T-helper 9 cell (primary cell): ENCODE measurements at places on chromosomes 16 and 17.

- DNase-seq: peak; percentile 61
Observed at GRCh38 chr17:3796110-3796821, 4.7 kb downstream of the ITGAE start.

DNA sequence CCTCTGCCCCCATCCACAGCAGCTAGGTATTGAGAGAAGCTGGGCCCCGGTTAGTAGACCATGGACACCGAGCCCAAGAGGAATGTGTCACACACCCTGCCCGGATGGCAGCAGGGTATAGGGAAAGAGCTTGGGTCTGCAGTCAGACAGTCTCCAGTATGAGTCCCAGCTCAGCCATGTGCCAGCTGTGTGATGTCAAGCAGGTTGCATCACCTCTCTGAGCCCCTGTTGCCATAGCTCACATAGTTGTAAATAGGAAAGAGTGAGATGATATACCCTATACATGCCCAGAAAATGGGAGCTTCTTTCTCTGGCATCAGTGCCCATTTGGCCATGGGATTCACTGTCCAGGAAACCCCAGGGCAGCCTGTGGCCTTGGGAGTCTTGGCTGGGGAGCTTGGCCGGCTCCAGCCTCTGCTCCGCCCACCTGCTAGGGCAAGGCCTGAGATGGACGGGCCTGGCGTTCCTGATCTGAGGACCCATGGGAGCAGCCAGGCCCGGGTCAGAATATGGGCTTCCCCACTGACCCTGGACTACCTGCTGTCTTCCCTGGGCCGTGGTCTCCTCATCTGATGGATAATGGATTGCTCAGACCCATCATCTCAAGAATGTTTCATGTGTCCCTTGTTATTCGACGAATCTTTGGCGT lies 13.2 kb downstream of the CD300LG start:
- no peak for DNase-seq

- no peak for DNase-seq
Observed at GRCh38 chr17:8122422-8122923, 1.4 kb downstream of the HES7 start.

GRCh38 chr17:33055746-33056145 lies 64.1 kb downstream of the SPACA3 start:
- no peak for DNase-seq

DNA sequence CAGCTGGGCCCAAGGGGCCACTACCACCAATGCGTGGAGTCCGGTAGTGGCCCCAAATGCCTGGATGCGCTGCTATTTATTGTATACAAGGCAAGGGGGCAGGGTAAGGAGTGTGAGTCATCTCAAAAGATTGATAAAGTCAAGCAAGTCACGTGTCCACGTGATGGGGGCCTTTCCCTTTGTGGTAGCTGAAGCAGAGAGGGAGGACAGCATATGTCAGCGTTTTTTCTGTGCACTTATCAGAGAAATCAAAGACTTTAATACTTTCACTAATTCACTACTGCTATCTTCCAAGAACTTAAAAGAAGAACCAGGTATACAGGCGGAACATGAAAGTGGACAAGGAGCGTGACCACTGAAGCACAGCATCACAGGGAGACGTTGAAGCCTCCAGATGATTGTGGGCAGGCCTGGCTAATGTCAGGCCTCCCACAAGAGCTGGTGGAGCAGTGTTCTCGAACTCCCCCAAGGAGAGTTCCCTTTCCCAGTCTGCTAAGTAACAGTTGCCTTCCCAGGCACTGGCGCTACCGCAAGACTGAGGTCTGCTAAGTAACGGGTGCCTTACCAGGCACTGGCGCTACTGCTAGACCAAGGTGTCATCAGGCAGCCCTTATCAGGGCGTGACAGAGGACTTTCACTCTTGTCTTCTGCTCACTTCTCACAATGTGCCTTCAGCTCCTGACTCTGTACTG lies 10.8 kb upstream of the ASB16 start:
- no peak for DNase-seq

DNA sequence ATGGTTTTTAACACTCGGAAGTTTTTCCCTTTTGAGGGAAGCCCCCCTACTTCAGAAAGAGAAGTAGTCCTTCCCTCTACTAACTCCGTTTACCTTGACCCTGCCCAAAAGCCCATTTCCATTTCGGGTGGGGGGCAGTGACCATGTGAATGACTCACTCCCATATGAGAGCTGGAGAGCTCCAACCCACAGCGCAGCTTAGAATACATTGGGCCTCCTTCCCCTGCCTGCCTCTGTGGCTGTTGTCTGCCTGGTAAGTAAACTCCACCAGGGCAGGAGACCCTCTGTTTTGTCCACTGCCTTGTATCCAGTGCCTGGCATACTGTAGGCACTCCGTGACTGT lies 985 bp downstream of the SGSM2 start:
- DNase-seq: no peak

- DNase-seq: no peak
Observed at GRCh38 chr16:2960183-2961010, 3.7 kb upstream of the KREMEN2 start.

GRCh38 chr17:81336930-81337325 lies 41.8 kb upstream of the SLC38A10 start:
- no peak for DNase-seq

GRCh38 chr17:12388226-12388625 lies 277.5 kb upstream of the MYOCD start:
- no peak for DNase-seq

- DNase-seq: no peak
Observed at GRCh38 chr17:81566461-81567126, 14.4 kb upstream of the FAAP100 start.

DNA sequence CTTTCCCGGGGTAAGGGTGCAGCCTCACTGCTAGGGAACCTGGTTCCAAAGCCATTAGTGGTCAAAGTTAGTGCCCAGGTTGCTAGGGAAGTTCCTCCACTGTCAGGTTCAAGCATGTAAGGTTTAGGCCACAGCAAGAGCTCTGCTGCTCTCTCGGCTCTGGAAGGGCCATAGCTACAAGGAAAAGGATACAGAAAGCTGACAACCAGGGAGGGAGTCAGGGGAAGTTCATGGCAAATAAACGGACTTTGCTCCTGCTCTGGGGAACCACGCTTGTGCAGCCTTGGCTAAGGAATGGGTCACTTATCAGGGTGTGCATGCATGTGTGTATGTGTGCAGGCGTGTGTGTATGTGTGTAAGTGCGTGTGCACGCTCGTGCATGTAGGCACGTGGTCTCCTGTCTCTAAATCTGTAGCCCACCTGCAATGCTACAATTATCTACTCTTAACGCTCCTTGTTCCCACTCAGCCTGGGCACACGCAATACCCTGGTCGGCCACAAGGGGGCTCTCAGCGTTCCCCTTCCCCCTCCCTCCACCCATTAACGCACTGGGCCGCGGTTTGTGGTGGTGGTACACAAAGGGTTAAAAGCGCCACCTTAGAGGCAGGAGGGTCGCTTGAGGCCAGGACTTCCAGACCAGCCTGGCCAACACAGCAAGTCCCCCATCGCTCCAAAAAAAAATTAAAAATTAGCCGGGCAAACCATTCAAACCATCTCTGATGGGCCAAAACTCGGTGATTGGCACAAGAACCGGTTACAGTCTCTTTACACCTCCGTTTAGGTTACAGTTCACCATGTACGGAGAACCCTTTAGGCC lies 48.4 kb upstream of the KDM8 start:
- DNase-seq: peak; percentile 68

- DNase-seq: no peak
Observed at GRCh38 chr16:28276301-28276700, 16.0 kb upstream of the SBK1 start.

GRCh38 chr17:79814127-79814973 lies 17.5 kb upstream of the CBX8 start:
- DNase-seq: no peak

DNA sequence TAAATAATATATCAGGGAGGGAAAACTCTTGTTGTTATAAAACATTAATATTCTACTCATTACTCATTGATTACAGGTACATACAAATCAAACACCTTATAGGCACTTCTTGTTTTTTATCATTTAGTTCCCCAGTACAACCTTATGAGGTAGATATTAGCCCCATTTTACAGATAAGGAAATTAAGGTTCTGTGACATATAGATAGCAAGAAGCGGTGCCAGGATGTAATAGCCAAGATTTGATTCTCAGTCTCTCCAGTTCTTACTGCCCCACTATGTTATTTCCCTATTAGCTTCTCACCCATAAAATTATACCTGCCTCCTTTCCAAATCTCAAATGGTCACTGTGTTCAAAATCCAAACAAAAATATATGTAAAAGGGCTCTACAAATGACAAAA lies 36.9 kb downstream of the CMTM3 start:
- DNase-seq: no peak

DNA sequence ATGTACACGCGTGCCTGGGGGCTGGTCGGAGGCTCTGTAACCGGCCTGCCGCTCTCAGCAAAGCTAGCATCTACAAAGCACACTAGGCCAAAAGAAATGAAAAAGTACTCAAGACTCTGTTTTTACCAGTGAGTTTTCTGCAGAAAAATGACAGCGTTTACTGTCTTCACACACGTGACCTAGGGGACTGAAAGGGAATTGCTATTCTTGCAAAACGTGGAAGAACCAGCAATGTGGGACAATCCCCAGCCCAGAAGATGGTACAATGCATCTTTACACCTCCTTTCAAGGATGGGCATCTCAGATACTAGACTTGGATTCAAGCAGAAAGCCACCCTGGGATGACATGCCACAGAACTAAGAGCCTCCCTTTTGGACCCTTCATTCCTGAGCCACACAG lies 41.5 kb downstream of the NDEL1 start:
- DNase-seq: no peak

GRCh38 chr17:61225178-61225882 lies 174.3 kb upstream of the TBX2 start:
- DNase-seq: no peak

GRCh38 chr17:6269478-6269877 lies 165.4 kb downstream of the AIPL1 start:
- DNase-seq: no peak

DNA sequence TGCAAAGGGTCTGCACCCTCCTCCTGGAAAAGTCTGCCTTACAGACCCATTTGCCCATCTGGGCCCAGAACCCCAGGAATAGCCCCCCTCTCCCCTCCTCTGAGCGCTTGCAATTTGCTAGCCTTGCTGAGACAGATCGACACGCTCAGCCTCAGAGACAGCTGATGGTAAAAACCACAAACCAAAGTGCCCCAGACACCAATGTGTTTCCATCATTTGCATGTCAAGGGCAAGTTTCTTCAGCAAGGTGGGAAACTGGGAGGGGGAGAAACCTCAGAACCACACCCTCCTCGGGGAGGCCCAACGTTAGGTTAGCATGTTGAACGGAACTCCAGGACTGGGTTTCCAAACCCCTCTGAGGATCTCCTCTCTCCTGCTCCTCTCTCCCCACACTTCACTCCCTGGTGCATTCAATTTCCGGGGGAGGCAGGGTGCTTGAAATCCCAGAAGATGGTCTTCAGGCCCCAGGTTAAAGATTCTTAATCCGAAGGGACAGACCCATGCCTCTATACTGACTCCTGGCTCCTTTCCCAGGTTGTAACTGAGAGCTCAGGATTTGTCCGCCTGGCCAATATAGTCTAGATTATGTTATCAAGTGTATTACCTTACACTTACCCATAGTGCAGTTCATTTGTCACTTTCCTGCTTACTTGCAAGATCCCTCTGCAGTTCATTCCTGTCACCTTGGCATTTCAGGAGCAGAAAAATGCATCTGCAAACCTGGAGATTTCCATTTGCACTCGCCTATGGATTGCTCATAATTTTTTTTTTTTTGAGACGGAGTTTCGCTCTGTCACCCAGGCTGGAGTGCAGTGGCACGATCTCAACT lies 1.3 kb upstream of the CUEDC1 start:
- peak; percentile 13 for DNase-seq

DNA sequence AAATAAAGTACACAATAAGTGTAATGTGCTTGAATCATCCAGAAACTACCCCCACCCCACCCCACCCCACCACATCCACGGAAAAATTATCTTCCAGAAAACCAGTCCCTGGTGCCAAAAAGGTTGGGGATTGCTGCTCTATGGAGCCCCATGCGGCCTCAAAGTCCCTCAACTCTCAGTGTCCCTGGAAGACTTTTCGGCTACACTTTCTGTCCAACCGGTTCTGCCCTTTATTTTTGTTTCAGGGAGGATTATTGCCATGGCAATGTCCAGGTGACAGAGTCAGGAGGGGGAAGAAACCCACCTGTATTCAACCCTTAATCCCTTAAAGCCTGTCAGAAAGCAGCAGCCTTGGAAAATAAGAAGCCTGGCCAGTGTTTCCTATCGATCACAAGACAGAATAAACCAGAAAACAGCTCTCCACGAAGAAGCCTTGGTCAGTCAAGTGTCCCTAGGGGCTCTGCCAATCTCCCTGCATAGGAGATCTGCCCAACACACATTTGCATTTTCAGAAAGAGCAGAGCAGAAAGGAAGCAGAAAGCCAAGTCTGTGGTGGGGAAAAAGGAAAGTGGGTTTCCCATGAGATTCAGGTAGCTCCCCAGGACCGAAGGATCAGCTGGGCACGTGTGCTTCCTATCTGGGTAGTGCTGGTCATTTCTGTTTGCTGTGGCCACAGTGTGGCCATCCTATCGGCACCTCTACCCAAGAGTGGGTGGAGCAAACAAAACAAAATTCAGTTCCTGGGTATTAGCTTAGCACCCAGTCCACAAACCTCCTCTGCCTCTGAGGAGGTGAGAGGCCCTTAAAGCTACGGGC lies 342.7 kb downstream of the SOX9 start:
- no peak for DNase-seq

DNA sequence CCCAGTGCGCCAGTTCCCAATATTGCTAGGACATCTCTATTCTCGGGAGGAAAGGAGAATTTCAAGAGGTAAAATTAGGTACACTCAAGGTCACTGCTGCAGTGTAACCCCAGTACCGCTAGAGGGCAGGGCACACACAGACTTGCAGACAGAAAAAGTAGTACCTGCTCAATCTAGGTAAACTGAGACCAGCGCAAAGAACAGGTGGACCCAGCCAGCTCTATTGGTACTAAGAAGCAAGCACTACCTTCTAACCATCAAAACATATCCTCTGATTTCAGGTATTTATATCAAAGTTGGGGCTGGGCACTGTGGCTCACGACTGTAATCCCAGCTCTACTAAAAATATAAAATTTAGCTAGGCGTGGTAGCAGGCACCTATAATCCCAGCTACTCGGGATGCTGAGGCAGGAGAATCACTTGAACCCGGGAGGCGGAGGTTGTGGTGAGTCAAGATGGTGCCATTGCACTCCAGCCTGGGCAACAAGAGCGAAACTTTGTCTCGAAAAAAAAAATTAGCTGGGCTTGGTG lies 3.6 kb upstream of the WDR81 start:
- DNase-seq: peak; percentile 58

- no peak for DNase-seq
Observed at GRCh38 chr17:40522250-40522960, 21.0 kb upstream of the TNS4 start.

GRCh38 chr17:7262935-7263800 lies 890 bp upstream of the CLDN7 start:
- no peak for DNase-seq

- DNase-seq: no peak
Observed at GRCh38 chr16:86512301-86512859, 2.1 kb downstream of the FOXF1 start.
